ENCODE measurements at places on chromosomes 3 and 15. TPM values are rescaled to one million over a fixed set of nuclear protein-coding genes. Genes with fewer than 3 reads are reported as not detected.

DNA sequence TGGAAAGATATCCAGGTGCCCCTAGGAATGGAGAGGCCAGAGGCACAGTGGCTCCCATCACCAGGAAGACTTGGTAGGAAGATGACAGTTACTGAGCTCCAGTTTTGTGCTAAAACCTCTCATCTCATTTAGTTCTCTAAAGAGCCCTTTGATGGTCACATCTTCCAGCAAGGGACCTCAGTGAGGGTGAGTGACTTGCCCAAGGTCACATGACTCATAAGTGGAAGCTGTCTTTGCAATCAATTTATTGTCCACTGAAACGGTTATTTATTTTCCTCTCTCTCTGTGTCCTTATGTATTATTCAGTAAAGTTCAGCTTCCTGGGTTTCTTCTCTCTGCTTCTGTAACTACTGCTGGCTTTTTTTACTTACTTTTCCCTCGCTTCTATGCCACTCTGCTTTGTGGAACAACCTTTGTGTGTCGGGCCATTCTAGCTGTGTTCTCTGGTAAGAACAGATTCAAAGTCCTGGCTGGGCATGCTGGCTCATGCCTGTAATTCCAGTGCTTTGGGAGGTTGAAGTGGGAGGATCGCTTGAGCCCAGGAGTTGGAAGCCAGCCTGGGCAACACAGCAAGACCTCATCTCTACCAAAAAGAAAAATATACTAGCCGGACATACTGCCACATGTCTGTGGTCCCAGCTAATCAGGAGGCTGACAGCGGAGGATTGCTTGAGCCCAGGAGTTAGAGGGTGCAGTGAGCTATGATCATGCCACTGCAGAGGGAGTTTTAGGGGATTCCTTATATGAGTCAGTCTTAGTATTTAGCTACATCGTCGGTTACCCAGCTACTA, 55.9 kb downstream of the PDIA5 start:
- DNase-seq, result no peak

DNA sequence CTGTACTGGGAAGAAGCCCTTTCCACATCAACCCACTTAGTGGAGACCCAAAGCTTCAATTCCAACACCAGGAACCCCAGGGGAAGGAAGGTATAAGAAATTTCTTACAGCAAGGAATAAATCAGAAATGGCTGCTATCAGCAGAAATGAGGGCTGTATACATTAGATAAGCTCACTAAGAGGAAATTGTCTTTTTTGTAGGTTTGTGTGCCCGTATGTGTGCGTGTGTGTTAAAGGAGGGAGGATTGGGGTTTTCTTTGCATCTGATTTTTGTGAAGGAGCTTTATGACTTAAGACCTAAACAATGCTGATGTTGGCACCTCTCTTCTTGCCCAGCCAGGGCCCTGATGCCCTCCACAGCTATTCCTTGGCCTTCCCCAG, 18.6 kb downstream of the ARRDC4 start:
- DNase-seq, result no peak

- no peak for DNase-seq
Measured at GRCh38 chr3:3675801-3676200, 123.4 kb upstream of the LRRN1 start.

DNA sequence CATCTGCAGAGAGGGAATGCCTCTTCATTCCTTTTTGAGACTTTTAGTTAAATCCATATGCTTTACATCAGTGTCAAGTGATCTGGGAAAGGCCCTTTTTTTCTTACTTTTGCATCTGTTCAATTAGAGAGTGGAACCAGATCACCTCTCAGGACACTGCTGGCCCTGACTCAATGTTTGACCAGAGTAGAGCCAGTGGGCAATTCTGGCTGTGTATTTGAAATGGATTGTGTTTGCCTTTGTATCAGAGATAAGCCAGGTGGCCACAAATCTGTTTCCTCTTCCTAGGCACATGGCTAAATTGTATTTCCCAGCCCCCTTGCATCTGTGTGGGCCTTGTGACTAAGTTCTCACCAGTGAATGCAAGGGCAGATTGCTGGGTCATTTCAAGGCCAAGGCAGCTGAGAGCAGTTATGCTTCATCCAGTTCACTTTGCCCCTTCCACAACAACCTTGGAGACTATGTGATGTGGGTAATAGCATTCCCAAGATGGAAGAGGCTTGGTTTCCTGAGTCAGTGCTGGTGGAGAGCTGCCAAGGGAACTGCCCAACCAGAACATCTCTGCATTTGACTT, 75.6 kb upstream of the CACNA2D3 start:
- no peak for DNase-seq

GRCh38 chr3:14650193-14650592, 1.4 kb upstream of the CCDC174 start:
- no peak for DNase-seq

DNA sequence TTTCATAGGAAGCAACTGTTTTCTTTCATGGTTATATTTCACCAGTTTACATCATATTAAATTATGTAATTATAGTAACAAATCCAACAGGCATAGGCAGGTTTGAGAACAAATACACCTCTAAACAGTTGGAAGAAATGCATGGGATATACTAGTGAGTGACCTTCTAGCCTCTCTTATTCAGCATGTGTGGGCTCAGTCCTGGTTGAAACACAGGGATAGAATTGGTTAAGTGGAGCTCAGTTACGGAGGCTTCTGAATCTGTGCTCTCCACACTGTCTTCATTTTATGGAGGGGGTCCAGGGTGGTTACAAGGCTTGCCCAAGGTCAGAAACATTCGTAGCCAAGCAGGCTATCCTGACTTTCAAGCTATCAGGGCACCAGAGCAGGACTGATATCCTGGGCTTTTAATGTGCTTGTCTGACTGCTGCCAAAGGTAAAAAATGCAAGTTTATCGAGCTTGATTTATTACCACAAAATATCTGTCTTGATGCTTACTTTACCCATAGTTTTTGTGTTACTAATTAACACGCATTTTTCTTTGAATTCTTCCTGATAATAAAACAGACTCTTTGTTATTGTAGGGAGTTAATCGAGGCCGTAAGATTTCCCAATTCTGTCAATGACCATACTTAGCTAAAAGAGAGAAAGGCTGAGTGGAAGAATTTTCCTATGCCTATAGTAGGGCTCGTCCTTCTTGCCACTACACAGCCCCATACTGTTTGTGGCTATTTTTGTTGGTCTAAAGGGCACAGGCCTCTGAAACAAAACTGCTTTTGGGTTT, 89.6 kb downstream of the FILIP1L start:
- no peak for DNase-seq

- DNase-seq, result no peak
Measured at GRCh38 chr3:190504354-190505125, 9.3 kb upstream of the IL1RAP start.

GRCh38 chr3:42836150-42837123, 27.2 kb downstream of the ACKR2 start:
- DNase-seq, result no peak

- no peak for DNase-seq
Measured at GRCh38 chr15:53462651-53463050, 296.8 kb downstream of the WDR72 start.

DNA sequence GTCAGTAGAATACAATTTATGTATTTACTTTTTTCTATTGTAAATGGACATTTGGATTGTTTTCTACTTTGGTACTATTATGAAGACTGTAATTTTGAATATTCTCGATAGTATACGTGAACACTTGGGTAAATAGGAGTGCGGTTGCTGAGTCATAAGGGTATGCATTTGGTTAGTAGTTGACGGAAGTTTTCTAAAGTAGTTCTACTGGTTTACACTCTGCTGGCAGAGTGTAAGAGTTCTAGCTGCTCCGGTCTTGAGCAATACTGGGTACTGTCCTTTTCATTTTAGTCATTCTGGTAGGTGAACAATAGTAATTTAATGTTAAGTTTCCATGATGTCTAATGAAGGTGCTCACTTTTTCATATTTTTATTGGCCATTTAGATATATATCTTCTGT, 70.0 kb downstream of the MEF2A start:
- no peak for DNase-seq

DNA sequence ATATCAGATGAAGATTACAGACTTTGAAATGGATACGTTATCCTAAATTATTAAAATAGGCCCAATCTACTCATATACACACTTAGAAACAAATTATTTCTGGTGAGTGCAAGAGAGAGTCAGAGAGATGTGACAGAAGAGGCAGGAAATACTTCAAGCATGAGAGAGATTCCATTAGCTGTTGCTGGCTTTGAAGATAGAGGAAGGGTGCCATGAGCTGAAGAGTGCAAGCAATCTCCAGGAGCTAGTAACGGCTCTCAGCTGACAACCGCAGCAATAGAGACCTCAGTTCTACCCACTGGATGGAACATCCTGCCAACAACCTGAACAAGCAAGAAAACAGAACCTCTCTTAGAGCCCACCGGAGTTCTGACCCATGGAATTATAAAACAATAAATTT, 270.7 kb upstream of the SLITRK3 start:
- no peak for DNase-seq

- no peak for DNase-seq
Measured at GRCh38 chr3:124576565-124577493, 153.4 kb upstream of the UMPS start.

DNA sequence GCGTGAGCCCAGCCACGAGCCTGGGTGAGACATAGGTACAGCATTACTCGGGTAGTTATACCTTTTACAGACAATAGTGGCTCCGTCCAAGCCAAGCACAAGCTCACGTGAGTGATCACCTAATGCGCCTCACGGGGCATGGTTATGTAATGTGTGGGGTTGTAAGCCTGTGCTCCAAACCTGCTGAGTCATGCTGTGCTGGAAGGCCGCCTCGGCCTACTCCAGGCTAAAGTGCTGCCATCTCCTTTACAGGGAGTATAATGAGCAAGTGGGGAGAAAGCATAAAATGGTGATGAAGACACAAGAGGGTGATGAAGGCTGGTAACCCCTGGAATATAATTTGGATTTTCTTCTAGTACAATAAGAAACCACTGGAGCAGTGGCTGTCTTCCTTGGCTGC, 175.8 kb upstream of the STT3B start:
- DNase-seq, result peak; percentile 60

GRCh38 chr3:1623896-1624295, 474.8 kb upstream of the CNTN4 start:
- no peak for DNase-seq

GRCh38 chr3:190017521-190018288, 103.0 kb downstream of the P3H2 start:
- no peak for DNase-seq

DNA sequence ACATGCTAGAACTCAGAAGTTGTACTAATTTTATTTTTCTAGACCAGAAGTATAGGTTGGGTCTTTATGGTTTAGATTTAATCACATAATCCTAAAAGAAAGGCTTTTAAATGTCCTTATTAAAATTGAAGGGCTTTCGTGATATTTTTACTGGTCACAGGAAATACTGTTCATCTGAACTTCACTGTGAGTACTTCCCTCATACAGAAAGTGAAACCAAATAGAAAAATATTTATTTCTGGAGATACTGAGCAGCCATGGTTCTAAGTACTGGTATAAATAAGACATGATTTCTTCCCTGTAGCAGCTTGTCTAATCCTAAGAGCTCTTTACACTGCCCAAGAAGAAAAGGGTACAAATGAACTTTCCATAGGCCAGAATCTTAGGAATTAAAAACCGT, 2.0 kb downstream of the SNRK start:
- no peak for DNase-seq

DNA sequence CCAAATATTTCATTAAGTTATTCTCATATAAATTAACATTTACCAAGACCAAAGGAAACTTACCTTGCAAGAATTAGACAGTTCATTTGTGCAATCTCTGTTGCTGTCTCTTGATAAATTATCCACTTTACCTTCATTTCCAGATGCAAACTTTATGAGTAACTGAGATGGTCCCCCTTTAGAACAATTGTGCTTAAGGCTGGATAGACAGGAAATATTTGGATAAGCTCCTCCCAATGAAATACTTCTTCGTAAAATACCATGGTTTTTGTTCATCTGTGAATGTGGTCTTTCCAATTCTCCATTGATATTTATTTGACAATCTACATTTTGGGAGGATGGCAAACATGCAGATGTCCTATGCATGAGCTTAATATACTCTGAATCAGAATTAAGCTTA, 78.2 kb downstream of the NEDD4 start:
- DNase-seq, result no peak

DNA sequence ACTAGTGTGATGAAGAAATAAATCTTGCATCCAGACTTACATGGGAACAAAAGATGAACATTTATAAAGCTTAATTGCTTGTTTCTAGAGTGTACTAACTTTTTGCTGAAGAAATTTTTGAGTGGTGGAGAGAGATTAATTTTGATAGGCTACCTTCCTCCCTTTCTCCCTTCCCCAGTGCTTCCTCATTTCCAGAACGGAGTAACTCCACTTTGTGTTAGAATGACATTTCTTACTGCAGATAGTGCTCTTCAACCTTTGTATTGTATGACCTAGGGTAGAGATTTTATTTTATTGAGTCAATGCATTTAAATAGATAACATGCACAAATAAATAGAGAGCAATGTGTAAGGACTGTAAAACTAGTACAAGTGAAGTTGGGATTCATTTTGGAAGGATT, 1.9 kb downstream of the ATP1B3 start:
- DNase-seq, result no peak

DNA sequence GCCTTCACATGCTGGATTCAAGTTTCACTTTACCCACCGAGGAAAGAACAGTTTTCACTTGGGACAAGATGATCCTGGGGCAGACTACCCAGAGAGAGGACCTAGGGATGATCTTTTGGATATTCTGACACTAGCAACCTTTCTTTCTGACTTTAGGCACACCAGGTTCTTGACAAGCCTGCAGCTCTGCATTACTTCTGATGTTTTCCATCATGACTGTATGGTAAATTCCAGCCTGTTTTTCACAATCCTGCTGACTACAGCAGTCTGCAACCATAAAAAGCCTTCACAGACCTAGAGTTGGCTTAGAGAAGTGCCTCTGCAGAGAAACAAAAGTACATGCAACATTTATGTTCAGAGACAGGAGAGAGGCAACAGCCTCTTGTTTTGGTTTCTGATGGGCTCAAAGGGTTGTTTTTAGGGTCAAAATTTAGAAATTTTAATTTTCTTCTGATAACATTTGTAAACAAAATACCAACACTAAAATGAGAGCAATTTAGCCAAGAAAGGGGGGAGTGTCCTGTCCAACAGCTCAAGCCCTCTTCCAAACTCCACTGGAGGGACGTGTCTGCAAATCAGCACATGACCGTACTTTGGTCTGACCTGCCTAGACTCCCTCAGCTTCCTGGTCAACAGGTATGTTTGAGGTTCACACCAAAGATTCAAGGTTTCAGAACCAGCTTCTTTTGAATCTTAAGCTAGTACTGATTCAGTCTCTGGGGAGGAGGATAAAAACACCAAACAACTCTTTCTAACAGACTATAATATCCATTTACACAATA, 799 bp downstream of the ABI3BP start:
- no peak for DNase-seq

TERC gene
- 139 TPM for total RNA-seq

CLRN1 gene
- not detected for total RNA-seq

EPHA3 gene
- total RNA-seq, result 23.5 TPM

CCDC54 gene
- total RNA-seq, result not detected

SKOR1 gene
- total RNA-seq, result 1.1 TPM

CLDN11 gene
- 22.2 TPM for total RNA-seq

MEGF11 gene
- not detected for total RNA-seq

FRMD5 gene
- 1.4 TPM for total RNA-seq

ISLR gene
- total RNA-seq, result 144 TPM

KNL1 gene
- 0.36 TPM for total RNA-seq

CPNE4 gene
- total RNA-seq, result 0.54 TPM

Data from sigmoid colon (tissue), 7 donors.